ENCODE measurements at places on chromosomes 3 and 15. TPM values are rescaled to one million over a fixed set of nuclear protein-coding genes. Genes with fewer than 3 reads are reported as not detected.

- no peaks in the 10 kb centered on the region for H3K36me3 ChIP-seq
- peak within 1 kb of the TSS; percentile 50 for H3K4me3 ChIP-seq
- H3K27me3 ChIP-seq, result peaks cover 30% of the 10 kb centered on the region
- DNase-seq, result peak; percentile 67
- peaks cover 17% of the 10 kb centered on the region for H3K4me1 ChIP-seq
These were observed at the start of gene CGNL1 for GRCh38 chr15:57375827-57376695. CGNL1 (plus strand) TSS chr15:57376505; CDS start chr15:57438000, 61,495 bp downstream.

DNA sequence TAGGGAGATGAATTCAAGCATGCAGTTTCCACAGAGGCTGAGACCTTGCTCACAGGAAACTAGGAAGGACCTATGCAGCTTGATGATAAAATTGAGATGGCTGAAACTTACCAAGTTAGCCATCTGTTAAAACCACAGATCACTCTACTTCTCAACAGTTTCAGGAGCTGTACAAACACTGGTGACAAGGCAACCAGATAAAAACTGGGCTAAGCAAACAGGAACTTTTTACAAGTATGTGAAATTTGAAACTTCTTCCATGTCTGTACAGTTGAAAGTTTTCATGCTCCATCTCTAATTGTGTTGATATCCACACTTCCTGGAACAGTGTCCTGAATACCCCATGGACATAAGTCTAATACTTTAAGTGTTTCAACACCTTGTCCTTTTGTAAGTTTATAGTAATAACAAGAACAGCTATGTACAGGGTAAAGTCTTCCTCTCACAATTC is 78.2 kb downstream of the FAIM start:
- peaks cover 2% of the 10 kb centered on the region for H3K36me3 ChIP-seq
- H3K27me3 ChIP-seq, result no peaks in the 10 kb centered on the region
- H3K4me1 ChIP-seq, result no peaks in the 10 kb centered on the region
- no peak overlapping the region for H3K4me3 ChIP-seq

DNA sequence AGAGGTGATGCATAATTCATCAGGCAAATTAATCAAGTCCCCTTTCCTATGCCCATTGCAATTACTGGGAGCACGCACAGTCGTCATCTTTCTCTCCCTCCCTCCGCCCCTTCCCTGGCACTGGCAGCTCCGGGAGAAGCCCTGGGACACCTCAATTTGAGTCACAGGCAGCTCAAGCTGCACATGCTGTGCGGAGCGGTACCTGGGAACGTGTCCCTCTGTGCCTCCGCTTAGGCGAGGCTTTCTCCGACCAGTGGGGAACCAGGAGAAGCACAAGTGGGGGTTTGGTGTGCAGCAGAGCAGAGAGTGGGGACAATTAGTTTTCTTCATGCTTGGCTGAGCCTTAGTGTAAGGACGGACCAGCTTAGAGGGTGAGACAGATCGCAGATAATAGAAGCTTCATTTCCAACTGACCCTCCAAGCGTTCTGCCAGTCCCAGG is 88.3 kb downstream of the SOX14 start:
- DNase-seq, result no peak
- no peak overlapping the region for H3K27ac ChIP-seq
- no peaks in the 10 kb centered on the region for H3K4me1 ChIP-seq
- H3K36me3 ChIP-seq, result no peaks in the 10 kb centered on the region
- no peak overlapping the region for H3K4me3 ChIP-seq

GRCh38 chr3:171255236-171255806 is 204.9 kb downstream of the TNIK start:
- H3K27ac ChIP-seq, result no peak overlapping the region
- H3K4me1 ChIP-seq, result peaks cover 5% of the 10 kb centered on the region

GRCh38 chr3:43884581-43884980 is 193.8 kb downstream of the ABHD5 start:
- H3K27ac ChIP-seq, result no peak overlapping the region
- DNase-seq, result no peak
- H3K27me3 ChIP-seq, result no peaks in the 10 kb centered on the region
- H3K4me1 ChIP-seq, result no peaks in the 10 kb centered on the region
- no peak overlapping the region for H3K4me3 ChIP-seq

Gene MANF
- total RNA-seq, result 62.6 TPM

All from muscle of leg (tissue), 16 donors.